Activated T-cell treated with anti-CD3 and anti-CD28 coated beads for 48 hours (primary cell): ENCODE measurements at places on chromosomes 3 and 15.

DNA sequence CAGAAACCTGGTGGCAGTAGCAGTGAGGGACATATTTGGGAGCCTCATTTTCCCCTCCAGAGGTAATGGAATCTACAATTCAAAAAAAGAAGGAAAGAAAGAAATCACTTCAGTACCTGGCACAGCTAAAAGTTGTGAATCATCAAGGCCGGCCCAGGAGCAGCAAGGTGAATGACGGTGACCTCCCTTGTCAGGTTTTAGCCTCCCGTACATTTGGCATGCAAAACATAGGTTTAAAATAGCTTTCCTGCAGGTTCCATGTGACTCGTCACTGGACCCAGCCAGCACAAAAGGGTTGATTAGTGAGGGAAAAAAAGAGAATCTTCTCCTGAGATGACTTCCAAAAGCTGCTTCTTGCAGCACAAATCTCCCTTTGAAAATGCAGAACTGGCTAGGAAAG, 394.2 kb downstream of the LSAMP start:
- DNase-seq: no peak

- DNase-seq: no peak
These were observed 616.0 kb upstream of the NAALADL2 start for GRCh38 chr3:174243171-174243570.

- DNase-seq: no peak
These were observed 233.0 kb downstream of the CD47 start for GRCh38 chr3:107857854-107858253.

DNA sequence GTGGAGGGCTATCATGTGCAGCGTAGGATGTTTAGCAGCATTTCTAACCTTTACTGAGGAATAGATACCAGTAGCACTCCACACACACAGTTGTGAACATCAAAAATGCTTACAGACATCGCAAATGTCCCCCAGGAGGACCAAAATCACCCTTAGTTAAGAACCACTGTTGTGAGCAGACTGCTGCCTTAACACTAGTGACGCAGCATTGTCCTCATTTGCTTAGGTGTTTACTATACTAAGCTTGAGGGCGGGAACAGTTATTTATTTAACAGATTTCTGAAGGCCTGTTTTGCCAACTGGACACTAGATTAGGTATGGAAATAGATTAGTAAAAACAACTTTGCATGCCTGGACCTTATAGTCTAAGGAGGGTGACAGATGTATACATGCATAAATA, 2.3 kb downstream of the PPP2R3A start:
- no peak for DNase-seq

DNA sequence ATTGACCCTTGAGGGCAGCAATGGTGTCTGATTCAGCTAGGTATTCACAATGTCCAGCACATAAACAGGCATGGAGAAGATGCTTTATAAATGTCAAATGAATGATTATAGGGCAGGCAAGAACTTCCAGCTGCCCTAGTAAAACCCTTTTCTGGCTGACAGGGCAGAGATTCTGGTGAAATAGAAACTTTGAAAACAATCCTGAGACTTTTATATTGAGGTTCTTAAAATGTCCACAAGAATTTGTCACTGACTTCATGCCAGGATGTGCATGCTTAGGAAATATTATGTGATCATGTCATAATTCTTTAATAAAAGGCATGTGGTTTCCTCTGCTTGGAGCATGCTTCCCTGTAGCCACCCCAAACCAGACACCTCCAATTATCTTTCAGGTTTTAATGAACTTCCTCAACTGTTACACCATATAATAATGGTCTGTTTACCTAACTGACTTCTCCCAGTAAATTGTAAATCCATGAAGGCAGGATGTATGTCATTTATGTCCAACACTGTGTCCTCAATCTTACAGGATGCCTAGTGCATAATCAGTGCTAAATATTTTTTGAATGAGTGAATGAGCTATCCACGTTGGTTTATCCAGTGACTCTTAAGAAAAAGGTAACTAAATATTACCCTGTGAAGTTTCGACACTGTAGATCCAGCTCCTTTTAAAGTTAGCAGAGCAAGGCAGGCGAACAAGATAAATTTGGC, 43.4 kb upstream of the CLRN1 start:
- no peak for DNase-seq

DNA sequence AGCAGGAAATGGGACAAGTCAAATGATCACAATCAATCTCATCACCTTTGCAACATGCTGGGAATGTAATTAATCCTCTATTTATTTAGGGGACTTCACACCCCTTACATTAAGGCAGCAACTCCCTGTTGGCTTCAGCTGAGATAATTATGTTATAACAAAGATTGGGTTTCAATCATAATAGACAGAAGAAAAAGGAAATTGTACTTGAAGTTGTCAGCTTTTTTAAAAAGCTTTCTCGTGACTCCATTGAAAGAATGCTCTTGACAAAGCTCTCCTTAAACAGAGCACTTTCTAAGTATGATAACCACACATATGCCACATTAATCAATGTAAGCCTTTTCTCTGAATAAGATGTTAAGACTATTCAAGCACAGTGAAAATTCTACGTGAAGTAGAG, 65.7 kb downstream of the SHQ1 start:
- DNase-seq: no peak

DNA sequence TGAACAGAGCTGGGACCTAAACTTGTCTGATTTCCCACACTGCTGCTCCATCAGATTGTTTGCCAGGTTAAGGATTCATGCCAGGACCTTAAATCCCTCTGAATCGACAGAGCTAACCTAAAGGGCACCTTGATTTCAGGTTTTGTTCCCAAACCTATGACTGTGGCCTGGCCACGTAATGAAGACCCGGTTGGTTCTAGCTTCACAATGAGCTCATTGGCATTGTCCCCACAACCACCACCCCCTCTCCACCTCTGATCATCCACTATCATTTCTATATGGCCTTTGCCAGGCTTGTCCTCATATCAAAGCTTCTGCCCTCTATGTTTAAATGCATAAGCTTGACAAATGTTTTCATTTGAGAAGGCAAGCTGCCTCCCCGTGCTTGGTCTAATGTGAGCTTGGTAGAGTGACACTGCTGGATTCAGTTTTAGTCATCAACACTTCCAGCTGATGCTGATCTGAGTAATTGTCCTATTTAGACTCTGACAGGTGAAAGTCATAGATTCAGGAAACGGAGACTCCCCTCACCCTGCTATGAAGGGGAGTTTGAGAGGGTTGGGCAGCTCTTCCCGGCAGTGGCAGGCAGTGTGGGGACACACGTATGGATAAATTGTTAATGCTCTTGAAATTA, 407.1 kb upstream of the CFAP20DC start:
- peak; percentile 9 for DNase-seq

GRCh38 chr15:68023307-68024101, 30.6 kb upstream of the PIAS1 start:
- no peak for DNase-seq

DNA sequence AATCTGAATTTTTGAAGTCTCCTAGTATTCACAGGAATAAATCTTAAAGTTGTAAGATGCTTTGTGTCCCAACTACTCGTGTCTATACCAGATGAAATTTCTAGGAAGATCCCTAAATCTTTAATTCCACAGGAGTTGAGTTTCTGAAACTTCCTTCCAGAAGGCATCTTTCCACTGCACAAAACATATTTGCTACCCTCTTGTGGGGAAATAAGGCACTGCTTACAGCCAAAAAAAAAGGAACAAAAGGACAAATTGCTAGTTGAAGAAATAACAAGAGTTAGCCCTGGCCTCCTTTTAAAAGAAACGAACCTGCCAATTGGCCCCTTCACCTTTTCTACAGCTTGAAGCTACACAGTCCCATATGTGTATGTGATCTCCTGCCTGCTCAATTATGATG, 54.0 kb downstream of the TAFA4 start:
- no peak for DNase-seq

DNA sequence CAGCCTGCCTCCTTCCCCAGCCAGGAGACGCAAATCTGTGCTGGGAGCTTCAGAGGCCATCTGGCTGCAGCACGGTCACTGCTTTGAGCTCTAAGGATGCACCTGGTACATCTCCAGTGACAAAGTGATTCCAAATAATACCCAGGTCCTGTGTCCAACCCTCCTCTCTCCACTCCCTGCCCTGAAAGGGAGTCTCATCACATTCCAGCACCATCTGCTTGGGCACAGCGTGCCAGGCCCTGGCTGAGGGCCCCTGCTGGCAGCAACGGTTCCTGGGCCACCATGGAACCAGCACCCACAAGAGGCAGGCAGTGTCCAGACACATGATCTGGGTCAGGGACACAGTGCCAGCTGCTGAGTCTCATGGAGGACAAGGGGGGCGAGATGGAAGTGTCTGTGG, 81.3 kb downstream of the MTHFS start:
- no peak for DNase-seq

DNA sequence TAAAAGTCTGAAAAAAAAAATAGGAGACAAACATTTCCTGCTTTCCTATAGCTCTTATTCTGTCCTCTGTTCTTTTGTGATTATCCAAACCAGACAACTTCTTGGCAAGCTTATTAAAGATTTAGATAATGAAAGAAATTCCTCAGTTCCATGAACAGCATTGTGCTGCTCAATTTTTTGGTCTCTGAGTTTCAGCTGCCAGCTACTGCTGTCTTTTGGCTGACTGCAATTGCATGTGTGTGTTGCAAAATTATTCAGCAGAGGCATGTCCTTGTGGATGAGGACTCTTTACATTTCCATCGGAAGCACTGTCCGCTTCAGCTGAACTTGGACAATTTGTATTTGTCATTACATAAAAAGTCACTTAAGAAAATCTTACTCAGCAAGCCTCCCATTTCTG, 397.3 kb upstream of the RASGRP1 start:
- DNase-seq: no peak

GRCh38 chr3:133948131-133948810, 52.6 kb upstream of the RAB6B start:
- DNase-seq: no peak

DNA sequence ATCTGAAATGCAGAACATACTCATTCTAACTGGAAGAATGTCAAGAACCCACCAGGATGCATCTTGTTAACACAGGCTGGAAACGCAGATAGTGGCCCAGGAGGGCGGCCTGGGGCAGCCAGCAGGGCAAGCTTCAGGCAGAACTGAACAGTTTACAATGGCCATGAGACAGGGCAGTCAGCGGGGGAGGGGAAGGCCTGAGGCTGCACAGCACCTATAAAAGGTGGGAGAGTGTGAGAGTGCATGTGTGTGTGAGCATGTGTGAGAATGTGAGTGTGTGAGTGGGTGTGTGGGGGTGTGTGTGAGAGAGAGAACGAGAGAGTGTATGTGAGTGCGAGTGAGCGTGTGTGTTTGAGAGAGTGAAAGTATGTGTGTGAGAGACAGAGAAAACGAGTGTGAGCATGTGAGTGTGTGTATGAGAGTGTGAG, 26.8 kb upstream of the SLCO2A1 start:
- no peak for DNase-seq

DNA sequence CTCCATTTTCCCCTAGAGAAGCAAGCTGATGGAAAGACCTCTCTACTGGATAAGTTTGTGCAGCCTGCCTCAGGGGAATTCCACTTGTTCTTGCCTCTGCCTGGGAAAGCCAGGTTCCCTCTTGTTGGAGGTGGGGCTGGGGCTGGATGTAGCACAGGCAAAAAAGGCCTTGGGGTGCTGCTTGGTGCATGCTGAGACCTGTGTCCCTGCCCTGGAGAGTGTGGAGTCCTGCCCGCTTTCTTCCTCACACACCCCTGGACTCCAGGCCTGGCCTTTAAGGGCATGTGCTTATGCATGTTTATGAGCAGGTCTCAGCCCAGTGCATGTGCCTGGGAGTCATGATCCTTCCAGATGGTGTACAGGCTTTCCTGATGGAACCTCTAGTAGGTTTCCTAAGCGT, 23.5 kb upstream of the JMJD7 start:
- DNase-seq: no peak

DNA sequence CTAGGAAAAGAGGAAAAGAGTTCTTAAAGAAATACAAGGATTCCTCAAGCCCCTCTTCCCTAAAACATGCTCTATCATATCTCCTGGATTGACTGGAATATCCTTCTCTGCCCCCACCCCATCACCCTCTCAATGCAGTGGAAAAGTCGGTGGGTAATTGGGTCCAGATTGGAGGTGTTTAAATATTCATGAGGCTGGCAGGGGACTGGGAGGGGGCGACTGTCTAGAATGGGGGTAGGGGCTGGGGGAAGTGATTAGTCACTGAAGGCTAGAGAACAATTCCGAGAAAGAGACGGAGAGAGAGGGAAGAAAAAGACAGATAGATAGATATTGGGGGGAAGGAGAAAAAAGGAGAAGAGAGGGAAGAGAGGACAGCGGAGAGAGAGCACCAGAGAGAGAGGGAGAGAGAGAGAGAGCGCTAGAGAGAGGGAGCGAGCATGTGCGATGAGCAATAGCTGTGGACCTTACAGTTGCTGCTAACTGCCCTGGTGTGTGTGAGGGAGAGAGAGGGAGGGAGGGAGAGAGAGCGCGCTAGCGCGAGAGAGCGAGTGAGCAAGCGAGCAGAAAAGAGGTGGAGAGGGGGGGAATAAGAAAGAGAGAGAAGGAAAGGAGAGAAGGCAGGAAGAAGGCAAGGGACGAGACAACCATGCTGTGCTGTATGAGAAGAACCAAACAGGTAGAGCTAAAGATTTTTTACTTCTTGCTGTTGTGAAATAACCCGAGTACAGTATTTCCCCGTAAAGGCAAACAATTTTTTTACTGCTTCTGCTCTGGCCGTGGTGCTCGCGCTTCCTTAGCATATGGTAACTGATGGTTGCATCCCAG, at the start of gene GAP43:
TSS of gene GAP43 (plus strand) at position 467 of the 825 bp plus-strand sequence. CDS start at position 647, 180 bp downstream.
- DNase-seq: no peak

DNA sequence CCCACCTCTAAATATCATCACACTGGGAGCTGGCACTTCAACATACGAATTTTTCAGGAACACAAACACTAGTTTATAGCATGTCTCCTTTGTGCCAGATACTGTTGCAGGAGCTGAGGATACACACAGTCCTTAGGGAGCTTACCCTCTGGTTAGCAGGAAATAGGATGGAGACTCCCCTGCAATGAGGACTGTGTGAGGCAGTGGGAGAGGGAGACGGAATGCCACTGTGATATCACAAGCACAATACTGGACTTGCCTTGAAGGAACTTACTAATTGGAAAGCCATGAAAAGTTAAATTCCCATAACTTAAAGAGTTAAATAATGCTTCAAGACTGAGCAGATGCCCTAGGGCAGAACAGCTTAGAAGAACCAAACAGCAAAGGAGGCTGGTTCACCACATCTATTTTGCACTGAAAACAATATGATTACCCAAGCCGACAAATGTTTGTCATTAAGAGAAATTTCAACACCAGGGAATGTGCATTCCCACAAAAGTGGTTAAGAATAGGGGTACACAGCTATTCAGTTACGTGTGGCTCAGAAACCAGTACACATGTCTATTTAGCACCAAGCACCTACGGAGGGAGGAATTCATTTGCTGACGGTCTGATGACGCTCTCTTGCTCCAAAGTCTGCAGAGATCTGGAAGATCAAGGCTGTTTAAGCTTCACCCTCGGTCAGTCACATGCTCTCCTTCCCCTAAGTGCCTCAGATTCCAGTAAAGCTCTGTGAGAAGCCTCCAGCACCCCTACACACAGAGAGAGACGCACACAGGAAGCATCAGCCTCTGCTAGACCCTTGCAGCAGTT, 5.2 kb downstream of the TBC1D2B start:
- DNase-seq: no peak

GRCh38 chr15:74983725-74984231, 11.6 kb upstream of the SCAMP5 start:
- peak; percentile 47 for DNase-seq
